ENCODE measurements at places on chromosomes 2 and 18.

DNA sequence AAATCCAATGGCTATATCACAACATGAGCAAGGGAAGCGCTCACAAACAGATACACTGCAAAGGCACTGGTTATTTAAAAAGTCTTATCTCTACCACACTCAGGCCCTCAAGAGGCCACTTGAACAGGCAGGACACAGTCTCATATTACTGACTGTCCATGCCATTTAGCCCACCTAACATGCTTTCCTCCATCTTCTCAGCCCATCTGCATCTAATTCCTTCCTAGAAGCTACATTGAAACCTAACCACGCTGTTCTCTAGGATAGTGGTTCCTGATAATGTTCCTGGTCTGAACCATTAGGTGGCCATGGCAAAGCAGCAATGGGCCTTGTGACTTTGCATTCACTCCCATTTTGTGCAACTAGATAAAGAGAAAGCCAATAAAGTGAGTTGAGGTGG, 22.5 kb upstream of the NEB start:
- no peak for DNase-seq

- DNase-seq = peak; percentile 47
Measured at GRCh38 chr2:166518634-166519390, 24.8 kb upstream of the SCN7A start.

- DNase-seq = peak; percentile 60
Measured at GRCh38 chr18:59961070-59961469, 61.3 kb downstream of the PMAIP1 start.

GRCh38 chr18:32802591-32803451, 30.0 kb upstream of the KLHL14 start:
- no peak for DNase-seq

GRCh38 chr2:67242456-67242855, 154.7 kb upstream of the ETAA1 start:
- DNase-seq = no peak

GRCh38 chr2:135002836-135003235, 44.4 kb downstream of the MAP3K19 start:
- no peak for DNase-seq

DNA sequence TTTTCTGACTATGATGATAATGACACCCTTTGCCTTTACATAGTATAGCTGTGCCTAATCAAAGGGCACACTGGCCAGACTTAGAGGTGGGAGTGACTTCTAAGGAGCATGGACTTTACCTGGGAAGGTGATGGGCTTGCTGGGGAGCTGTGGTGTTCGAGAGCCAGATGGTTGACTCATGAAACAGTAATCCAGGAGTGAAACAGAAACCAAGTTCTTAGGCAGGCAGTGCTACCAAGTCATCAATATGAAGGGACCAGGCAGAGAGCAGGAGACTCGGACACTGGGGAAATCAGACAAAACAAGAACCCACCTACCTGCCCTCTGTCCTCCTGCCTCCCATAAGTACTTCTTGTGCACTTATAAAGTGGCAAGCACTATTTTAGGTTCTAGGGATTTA, 430.4 kb downstream of the DLGAP1 start:
- DNase-seq = no peak

DNA sequence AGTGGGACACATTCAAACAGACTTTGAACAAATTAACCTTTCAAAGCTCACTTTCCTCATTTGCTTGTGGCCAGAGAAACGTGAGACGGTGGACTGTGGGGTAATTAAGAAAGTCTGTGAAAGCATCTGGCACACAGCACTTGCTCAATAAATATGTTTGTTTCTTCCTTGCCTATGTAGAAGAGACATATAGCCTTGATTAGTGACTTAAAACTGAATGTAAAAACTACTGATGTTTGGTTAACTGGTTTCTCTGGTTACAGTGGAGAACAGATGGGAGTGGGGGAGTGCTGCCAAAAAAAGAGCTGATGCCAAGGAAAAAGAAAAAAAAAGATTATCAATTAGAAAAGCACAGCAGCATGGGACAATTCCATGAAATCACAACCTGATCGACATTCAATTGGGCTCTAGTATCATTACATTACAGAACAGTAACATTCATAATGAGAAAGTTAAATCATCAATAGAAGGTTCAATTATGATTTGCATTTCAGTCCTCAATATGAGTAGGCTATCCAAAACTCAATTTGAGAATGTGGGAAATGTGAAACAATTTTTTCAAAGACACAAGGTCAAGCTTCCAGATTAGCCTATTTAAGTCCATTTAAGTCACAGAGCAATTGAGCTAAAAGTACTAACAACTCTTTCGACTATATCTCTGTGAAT, 14.7 kb downstream of the CUL3 start:
- DNase-seq = no peak

DNA sequence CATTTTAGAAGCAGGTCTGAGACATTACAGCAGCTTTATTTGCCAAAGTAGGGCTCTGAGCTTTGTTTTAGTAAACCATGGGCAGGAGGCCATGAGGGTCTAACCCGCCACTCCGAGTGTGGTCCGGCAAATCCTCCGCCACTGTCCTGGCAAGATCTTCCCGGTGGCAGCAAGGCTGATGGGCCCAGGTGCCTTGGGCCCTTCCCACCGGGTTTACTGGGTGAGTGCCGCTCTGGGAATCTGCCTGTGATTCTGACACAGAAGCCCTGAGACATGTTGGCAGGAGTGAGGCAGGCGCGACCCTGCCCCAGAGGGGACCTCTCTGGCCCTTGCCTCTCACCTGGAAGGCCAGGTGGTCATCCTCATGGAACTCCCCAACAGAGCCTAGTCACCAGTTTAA, 29.9 kb downstream of the MTERF4 start:
- no peak for DNase-seq

GRCh38 chr18:78934551-78935225, 44.9 kb upstream of the SALL3 start:
- DNase-seq = no peak

- no peak for DNase-seq
Measured at GRCh38 chr2:228066126-228066798, 115.2 kb downstream of the SPHKAP start.

DNA sequence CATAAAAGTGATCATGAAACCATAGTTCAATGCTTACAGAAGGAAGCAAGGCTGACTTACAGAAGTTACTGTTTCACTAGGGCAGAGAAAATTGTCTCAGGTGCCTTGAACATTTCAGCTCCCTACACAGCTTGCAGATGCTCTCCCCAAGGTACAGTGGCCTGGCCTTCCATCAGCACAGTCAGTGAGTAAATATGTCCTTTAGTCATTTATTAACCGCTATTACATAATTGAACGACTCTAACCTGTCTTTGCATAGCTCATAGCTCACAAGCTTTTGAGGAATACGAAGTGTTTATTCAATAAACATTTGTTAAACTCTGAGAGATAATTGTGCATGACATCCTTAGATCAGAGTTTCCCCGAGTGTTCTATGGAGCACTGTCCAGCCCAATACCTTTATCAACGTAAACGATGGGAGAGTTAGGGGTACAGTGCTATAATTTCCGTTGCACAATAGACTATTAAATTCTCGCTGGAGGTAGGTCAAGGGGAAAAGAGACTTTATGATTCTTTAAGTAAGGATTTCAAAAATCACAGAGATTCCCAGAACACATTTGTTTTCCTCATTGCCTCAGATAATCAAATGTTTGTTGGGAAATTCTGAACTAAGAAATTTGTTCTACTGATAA, 677.8 kb downstream of the TSN start:
- DNase-seq = no peak

Measured in foreskin keratinocyte (primary cell).